ENCODE measurements at places on chromosomes 3 and 15.

DNA sequence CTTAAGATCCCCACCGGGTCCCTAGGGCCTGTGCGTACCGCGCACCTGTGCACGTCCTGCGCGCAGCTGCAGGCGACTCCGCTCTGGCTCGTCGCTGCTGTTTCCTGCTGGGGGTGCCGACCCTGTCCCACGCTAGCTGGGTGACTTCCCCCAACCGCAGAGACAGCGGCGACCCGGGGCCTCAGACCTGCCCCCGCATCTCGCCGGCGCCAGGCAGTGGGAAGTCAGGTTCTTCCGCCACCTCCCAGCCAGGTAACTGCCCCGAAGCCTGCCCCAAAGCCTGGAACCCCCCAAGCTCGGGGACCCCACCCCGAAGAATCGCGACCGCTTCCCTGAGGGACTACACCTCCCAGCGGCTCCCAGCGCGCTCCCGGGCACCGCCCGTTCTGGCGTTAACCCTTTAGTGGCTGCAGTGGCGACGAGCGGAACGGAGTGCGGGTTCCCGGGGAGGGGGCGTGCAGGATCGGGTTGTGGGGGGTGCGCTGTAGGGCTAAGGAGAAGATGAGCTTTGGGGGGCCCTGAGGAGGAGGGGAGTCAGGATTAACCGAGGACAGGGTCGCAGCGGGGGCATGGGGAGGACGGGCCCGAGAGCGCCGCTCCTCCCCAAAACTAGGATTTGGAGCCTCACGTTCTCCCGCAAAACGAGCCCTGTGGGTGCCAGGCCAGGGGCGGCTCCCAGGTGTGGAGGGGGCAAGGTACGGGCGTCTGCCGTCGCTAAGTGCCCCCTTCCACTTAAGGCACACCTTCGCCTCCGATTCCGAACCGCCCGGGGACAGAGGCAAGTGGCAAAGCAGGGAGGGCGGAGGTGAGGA is 589 bp downstream of the NEIL1 start:
- no peak for DNase-seq

DNA sequence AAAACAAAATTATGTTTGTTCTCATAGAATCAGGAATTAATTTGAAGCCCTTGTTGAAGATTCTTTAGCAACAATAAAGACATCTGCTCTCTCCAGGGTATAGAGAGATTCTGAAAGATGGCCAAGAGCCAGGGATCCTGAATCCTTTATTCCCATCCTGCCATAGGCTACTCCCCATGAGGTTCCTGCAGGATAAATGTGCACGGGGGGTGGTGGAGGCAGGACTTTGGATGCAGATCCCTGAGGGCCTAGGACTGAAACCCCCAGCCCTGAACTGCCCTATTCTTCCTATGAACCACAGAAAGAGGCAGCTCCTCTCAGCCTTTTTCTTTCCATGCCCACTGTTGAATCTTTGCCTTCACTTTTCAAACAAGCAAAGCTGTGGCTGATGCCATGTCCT is 17.1 kb downstream of the TMEM108 start:
- DNase-seq: no peak

DNA sequence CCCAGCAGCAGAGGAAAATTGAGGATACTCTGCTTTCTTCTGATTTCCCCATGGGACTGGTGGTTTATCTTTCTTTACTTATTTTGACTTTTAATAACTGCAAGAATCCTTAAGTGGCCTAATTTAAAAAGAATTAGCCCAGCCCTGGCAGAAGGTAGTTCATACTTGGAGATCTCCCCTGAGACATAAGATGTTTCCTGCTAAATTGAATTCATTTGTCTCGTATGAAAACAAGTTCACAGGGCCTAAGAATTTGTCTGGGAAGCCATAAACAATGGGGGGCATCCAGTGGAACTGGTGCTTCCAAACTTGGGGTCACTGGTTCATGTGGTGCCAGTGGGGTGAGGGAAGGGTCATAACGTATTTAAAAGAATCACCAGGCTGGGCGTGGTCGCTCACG is 283.1 kb upstream of the RASGRP1 start:
- no peak for DNase-seq

DNA sequence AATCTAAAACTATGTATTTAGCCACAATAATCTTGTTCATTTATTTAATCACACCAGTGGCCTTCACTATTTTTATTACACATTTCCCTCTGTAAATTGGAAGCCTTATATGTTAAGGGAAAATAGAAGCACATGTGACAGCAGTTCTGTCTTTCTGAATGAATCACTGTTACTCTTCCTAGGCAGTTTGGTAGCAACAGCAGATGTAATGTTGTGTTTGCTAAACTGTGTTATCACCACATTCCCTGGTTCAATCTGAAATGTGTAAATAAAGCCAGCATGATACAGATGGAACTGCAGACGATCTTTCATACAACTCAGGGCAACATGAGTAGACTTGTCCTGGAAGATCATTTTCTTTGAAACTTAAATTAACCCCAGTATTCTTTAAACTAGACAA is 220.1 kb downstream of the MCTP2 start:
- no peak for DNase-seq

- no peak for DNase-seq
Observed at GRCh38 chr15:85024509-85025336, 43.1 kb downstream of the PDE8A start.

- DNase-seq: no peak
Observed at GRCh38 chr15:40867199-40867598, 6.8 kb downstream of the RHOV start.

DNA sequence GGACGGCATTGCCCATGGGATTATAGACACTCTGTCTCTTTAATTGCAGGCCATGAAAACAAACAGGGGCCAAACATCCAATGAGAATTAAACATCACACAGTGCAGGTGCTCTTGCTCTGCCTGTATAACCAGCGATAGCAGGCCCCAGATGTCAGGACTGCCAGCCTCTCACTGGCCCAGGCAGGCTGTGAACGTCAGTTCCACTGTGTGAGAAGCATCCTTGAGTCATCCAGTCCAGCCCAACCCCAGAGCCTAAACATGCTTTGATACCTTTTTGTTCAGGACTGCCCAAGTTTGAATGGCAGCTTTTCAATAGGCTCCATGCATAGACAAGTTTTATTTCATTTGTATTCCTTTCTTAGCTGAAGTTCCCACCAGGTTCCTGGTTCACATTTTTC is 189.8 kb downstream of the SLCO3A1 start:
- no peak for DNase-seq

DNA sequence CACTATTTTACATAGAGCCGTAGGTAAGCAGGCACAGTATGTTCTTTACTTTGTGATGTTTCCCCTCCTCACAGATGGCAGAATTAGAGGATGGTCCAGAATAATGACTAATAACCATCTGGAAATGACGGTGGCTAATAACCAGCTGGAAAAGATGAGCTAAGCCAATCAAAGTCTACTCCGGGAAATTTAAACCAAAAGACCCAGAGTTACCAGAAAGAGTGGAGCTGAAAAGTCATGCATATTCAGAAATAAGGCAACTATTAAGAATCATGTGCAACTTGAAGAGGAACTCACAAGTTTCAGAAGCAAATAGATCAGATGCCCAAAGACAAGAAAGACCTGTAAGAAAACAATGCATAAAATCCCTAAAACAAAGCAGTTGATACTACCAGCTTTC is 33.6 kb downstream of the DMXL2 start:
- no peak for DNase-seq

All from NCI-H1694 (cell line).